Fibroblast of skin of scalp (primary cell): ENCODE measurements at places on chromosomes 13 and 19.

DNA sequence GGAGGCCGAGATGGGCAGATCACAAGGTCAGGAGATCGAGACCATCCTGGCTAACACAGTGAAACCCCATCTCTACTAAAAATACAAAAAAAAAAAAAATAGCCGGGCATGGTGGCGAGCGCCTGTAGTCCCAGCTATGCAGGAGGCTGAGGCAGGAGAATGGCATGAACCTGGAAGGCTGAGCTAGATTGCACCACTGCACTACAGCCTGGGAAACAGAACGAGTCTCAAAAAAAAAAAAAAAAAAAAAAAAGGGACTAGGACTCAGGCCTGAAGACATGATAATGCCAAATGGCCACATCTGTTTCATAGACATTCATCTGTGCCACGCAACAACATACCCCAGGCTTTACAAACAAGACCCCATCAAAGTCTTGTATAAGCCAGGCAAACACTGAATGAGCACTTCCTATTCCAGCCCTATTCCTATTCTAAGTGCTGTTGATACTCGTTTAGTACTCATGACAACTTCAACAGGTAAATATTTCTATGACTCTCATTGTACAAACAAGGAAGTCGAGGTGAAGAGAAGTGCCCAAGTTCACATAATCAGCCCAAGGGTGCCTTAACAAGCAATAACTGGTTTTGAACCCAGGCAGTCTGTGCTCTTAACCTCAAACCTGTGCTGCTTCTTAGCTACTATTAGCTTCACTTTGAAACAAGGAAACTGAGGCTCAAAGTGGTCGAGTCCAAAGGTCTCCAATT lies 1.7 kb downstream of the B9D2 start:
- DNase-seq, result no peak

DNA sequence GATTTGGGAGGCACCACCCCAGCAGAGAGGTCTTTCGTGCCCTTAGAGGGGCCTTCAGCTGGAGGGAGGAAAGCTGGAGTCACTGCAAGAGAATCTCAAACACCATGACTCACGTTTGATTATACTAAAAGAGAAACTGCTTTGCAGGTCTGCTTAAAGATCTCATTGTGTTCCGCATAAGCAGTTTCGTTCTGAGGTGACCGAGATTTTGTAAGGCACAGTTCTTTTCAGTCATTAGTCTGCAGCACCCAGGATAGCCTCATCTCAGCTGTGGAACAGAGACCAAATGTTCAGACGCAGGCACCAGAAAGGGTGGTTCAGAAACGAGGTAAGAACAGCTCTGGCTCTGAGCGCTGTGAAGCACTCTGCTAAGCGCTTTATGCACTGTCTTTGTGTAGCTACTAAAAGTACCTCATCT lies 71.2 kb upstream of the GTF3A start:
- DNase-seq, result no peak

- DNase-seq, result peak; percentile 1
Measured at GRCh38 chr13:72726726-72727416, 558 bp downstream of the MZT1 start.

DNA sequence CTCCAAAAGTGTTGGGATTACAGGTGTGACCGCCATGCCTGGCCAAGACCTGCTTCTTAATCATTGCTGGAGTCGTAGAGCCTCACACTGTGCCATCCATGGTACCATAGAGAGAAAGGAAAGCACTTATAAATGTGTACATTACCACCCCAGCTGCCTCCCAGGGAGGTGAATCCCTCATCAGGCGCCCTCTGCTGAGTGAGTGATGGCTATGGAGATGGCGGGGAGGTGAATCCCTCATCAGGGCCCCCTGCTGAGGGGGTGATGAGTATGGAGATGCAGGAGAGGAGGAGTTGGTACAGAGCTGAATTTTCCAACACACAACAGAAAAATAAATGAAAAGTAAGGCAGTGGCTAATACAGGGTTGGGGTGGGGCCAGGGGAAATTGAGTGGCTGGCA lies 263.4 kb downstream of the UQCRFS1 start:
- DNase-seq, result no peak

GRCh38 chr13:53131361-53131760 lies 102.7 kb downstream of the OLFM4 start:
- no peak for DNase-seq

GRCh38 chr13:97257800-97258799 lies 36.0 kb downstream of the MBNL2 start:
- DNase-seq, result peak; percentile 79

DNA sequence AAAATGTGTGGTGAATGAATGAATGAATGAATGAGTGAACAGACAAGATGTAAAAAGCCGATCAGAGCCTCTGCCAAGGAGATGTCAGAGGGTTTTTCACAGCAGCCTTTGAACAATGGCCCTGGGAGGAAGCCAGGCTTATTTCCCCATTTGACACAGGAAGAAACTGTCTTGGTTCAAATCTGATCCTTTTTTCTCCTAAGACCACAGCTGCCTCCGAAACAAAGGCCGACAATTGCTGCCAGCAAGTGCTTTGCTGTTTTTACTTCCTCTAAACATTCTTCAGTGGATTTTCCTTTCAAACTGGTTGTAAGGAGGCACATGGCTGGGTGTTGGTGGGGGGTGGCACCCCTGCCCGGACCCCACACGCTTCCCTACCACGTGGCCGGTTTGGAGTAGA lies 44.2 kb upstream of the HOMER3 start:
- DNase-seq, result no peak

DNA sequence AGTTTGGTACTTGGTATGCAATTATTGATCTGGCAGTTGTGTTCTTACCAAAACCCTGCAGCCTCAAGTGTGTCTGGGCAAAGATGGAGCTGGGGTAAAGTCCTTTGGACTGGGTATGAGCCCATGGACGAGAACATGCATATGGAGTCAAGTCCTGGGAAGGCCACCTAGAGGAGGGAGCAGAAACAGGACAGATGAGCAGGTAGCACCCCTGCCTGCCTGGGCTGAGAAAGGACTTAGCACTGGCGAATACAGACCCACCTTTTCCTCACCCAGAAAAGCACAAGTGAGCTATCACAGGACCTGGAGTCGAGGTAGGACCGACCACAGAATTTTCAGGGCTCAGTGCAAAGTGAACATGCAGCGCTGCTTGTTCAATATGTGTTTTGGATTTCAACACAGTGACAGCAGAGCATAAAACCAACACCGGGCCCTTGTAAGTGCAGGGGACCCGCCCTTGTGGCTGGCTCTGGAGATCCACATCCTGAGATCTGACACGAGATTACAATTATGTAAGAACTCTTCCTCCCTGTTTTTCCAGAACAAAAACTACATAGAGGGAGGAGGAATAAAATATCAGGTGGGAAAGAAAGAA lies 25.9 kb downstream of the IGFL2 start:
- no peak for DNase-seq

- DNase-seq, result peak; percentile 83
Measured at GRCh38 chr19:44718441-44719261, 19.7 kb downstream of the CEACAM16 start.

DNA sequence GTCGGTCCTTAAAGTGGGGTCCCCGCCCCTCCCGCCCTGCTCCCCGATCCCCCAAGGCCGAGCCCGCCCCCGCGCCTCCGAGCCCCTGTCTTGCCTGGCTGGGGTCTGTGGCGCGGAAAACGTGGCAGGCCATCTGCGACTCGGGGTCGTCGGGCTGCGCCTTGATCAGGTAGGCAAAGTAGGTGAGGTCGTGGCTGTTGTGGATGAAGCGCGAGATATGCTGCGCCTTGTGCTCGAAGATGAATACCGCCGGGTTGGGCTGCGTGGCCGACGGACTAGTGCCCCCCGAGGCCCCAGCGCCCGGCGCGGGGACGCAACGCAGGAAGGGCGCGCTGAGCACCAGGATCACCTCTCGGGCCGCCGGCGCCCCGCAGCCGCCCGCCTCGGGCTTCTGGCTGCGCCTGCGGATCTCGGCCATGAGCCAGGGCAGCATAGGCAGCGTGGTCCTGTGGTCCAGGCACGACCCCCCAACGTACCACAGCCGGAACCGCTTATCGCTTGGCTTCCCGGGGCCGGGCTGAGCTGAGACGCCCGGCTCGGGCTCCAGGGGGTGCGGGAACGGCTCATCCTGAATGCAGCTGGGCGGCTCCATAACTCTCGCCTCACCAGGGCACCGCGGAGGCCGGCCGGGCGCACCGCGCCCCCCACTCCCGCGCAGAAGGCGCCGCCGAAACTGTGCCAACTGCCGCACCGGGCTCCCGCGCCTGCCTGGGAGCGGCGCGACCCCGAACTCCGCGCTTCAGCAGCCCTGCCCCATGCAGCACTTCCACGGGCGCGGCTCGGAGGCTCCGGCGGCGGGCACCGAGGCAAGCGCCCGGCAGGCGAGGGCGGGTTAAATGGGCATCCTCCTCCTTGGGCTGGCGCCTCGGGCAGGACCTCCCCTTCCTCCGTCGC lies 546 bp downstream of the TBC1D4 start:
- DNase-seq, result peak; percentile 40

DNA sequence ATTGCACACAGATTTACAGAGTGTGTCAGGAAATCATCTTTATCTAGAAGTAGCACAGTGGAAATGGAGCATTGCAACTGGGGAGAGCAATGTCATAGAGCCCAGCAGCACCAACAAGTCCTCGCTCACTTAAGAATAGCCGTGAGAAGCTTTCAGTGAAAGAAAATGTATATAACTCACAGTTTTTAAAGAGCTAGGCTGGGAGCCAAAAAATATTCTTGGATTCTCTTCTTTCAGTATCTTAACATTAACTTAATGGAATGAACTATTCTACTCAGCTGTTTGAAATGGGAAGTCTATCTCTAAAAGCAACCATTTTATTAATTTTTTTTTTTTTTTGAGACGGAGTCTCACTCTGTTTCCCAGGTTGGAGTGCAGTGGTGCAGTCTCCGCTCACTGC lies 329.6 kb downstream of the COG6 start:
- no peak for DNase-seq

- no peak for DNase-seq
Measured at GRCh38 chr19:54436628-54437252, 12.3 kb upstream of the LENG8 start.

- no peak for DNase-seq
Measured at GRCh38 chr19:7265963-7266362, 28.3 kb downstream of the INSR start.

DNA sequence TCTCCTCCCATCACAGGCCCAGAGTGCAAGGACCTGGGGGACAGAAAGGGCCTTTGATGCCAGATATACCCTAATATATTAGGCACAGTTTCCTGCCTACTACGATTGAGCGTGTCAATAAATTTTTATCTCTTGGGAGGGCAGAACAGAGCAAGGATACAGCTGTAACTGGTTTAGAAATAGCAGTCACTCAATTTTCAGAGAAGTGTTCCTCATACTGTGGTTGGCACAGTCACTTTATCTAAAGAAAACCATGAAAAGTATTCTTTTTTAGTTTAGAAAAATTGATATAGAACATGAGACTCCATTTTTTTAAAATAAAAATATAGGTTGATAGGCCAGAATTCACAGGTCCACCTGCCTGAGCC lies 460 bp upstream of the ZNF155 start:
- DNase-seq, result no peak

DNA sequence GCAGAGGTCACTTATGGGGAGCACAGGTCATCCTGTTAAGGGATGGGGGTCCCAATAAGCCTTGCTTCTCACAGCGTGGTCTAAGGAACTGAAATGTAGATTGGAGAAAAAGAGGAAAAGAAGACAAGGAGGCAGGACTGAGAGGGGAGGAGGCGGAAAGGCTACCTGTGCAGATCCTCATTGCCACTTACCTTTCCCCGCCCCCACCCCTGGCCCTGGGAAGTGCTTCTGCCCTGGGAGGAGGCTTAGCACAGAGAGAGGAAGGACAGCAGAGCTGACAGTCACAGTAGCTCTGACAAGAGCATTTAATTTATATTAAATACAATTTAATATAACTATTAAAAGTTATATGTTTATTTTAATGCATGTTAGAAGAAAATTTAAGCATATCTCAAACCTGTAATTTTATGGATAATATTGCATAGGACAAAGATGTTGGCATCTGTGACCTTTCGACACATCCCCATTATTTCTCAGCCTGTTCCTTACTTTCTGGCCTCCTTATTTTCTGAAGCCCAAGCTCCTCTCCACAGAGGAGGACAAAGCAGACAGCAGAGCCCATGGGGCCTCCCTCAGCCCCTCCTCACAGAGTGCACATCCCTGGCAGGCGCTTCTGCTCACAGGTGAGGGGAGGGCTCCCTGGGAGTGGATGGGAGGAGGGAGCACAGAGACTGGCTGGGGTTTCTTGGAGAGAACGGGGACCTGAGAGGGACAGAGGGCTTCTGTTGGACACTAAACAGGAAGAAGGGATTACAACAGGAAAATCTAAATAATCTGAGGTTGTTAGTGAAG lies 23.4 kb downstream of the CEACAM21 start:
- DNase-seq, result no peak

DNA sequence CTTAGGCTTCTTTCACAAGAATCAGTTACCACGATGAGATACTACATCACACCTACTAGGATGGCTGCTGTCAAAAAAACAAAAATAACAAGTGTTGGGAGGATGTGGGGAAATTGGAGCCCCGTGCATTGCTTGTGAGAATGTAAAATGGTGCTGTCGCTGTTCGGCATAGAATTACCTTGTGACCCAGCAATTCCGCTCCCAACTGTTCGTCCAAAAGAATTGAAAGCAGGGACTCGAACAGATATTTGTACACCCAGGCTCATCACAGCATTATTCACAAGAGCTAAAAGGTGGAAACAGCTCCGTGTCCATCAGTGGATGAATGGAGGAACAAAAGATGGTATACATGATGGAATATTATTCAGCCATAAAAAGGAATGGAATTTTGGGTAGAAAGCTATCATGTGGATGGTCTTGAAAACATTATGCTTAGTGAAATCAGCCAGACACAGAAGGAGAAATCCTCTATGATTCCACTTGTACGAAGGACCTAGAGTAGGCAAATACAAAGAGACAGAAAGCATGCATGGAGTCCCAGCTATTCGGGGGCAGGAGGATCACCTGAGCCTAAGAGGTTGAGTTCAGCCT lies 23.4 kb downstream of the PAK4 start:
- DNase-seq, result no peak

- peak; percentile 42 for DNase-seq
Measured at GRCh38 chr19:3270902-3271301, 46.4 kb downstream of the CELF5 start.

GRCh38 chr13:28576067-28576466 lies 81.1 kb upstream of the FLT1 start:
- no peak for DNase-seq

DNA sequence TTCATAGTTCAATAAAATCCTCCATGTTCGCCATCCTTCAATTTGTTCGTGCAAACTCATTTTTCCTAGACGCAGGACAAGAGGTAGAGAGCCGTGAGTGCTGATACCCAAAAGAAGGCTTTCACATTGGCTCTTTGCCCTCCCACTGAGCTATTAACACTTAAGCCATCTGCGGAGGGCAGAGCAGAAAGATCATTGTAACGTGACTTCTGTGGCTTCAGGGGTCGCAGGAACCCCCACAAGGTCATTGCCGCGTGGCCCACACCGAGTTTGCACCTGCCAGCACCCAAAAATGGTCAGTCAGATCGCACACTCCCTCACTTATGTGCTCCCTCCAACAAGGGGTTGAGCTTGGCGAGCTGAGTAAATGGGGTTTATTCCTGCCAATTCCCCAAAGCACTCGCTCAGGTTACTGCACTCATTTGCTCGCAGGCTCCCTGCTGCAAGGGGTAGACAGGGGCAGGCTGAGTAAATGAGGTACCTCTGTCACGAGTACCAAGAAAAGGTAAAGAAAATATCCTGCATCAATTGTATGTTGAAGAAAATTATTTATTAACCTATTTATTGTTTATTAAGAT lies 144.1 kb downstream of the PRR20E start:
- no peak for DNase-seq

- peak; percentile 49 for DNase-seq
Measured at GRCh38 chr19:41998246-41999020, 4.4 kb upstream of the ATP1A3 start.
